ENCODE measurements at places on chromosomes 5 and 9. TPM values are rescaled to one million over a fixed set of nuclear protein-coding genes. Genes with fewer than 3 reads are reported as not detected.

C9 gene
- total RNA-seq = not detected

ZDHHC11 gene
- 14.9 TPM for total RNA-seq

BARHL1 gene
- not detected for total RNA-seq

NMUR2 gene
- 0.12 TPM for total RNA-seq

NTMT1 gene
- total RNA-seq = 26.6 TPM

GRXCR2 gene
- 0.29 TPM for total RNA-seq

FIBCD1 gene
- total RNA-seq = 0.29 TPM

TMEM174 gene
- 6.8 TPM for total RNA-seq

CBY3 gene
- 0.58 TPM for total RNA-seq

CCNO gene
- total RNA-seq = 5.3 TPM

PCDH12 gene
- 30.1 TPM for total RNA-seq

PANK3 gene
- total RNA-seq = 51.3 TPM

KIF20A gene
- total RNA-seq = 21.8 TPM

EIF4EBP3 gene
- total RNA-seq = 6.0 TPM

CDH18 gene
- 2.6 TPM for total RNA-seq

LEAP2 gene
- total RNA-seq = 5.3 TPM

SLC36A2 gene
- total RNA-seq = 6.4 TPM

LCN15 gene
- total RNA-seq = not detected

SREK1IP1 gene
- total RNA-seq = 11.7 TPM

FABP6 gene
- not detected for total RNA-seq

DNM1 gene
- total RNA-seq = 71.9 TPM

MAP1B gene
- total RNA-seq = 26.7 TPM

TRPM3 gene
- total RNA-seq = 31.5 TPM

SNCAIP gene
- 34.0 TPM for total RNA-seq

HK3 gene
- 11.3 TPM for total RNA-seq

TICAM2 gene
- total RNA-seq = 2.9 TPM

CCNI2 gene
- 4.5 TPM for total RNA-seq

FSTL4 gene
- total RNA-seq = 2.6 TPM

TRIP13 gene
- 6.1 TPM for total RNA-seq

PCDHB7 gene
- total RNA-seq = 4.4 TPM

GRIN1 gene
- 0.47 TPM for total RNA-seq

GPR151 gene
- total RNA-seq = not detected

SKP2 gene
- 29.9 TPM for total RNA-seq

PRDM9 gene
- not detected for total RNA-seq

SLC45A2 gene
- total RNA-seq = 0.23 TPM

DMRTA1 gene
- 1.3 TPM for total RNA-seq

HEMGN gene
- 12.8 TPM for total RNA-seq

GBGT1 gene
- total RNA-seq = 5.6 TPM

MYMK gene
- 2.8 TPM for total RNA-seq

TAF1L gene
- not detected for total RNA-seq

NRG2 gene
- 1.3 TPM for total RNA-seq

PAPPA gene
- 6.8 TPM for total RNA-seq

IGIP gene
- total RNA-seq = 5.8 TPM

SOWAHA gene
- total RNA-seq = 6.9 TPM

Data from metanephros (tissue), 2 donors.